HT1080 (cell line): ENCODE measurements at places on chromosomes 12 and 14.

DNA sequence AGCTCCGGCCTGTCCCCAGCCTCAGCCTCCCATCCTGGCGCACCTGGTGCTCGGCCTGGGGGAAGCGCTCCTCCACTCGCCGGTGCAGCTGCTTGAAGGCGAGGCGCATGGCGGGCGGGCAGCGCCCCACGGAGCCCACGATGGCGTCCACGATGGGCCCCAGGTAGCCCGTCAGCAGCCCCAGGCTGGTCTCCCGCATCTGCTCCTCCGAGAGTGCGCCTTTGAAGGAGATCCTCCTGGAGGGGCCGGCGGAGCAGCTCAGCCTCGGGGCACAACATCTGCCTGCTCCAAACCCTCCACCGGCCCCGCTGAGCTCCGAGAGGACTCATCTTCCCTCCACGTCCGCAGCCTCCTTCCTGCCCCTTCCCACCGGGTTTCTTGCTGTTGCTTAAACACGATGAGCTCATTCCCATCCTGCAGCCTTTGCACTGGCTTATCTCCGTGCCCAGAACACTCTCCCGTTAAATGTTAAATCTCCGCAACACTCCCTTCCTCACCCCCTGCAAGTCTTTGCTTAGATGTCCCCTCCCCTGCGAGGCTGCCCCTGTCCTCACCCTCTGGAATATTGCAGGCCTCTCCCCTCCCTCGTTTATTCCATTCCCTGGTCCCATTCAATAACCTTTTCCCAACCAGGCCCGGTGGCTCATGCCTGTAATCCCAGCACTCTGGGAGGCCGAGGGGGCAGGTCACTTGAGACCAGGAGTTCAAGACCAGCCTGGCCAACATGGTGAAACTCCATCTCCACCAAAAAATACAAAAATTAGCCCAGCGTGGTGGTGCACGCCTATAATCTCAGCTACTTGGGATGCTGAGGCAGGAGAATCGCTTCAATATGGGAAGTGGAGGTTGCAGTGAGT, 23.3 kb downstream of the RASAL1 start:
- no peak for DNase-seq

GRCh38 chr12:1691123-1692007, 495 bp downstream of the ADIPOR2 start:
- peak; percentile 36 for DNase-seq

DNA sequence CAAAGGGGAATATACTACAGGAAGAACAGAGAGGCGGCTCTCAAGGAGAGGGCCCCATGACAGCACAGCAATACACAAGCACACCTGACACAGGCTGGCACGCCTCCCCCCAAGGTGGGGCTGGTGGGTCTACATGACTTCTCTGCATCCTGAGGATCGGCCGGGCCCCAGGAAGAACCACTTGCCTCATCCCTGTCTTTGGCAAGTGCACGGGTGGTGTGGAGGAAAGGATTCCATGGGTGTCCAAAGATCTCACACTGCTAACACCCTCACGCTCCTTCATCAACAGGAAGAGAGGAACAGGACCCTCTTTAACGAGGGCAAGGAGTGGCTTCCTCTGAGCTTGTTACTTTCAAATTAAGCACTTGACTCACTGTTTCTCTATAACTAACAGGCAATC, 7.3 kb downstream of the VAMP1 start:
- no peak for DNase-seq

GRCh38 chr12:121099779-121100178, 32.9 kb upstream of the P2RX7 start:
- DNase-seq, result no peak

- peak; percentile 48 for DNase-seq
Measured at GRCh38 chr12:28872654-28873268, 276.3 kb upstream of the FAR2 start.

GRCh38 chr14:100841761-100842403, 16.0 kb downstream of the MEG3 start:
- DNase-seq, result no peak

DNA sequence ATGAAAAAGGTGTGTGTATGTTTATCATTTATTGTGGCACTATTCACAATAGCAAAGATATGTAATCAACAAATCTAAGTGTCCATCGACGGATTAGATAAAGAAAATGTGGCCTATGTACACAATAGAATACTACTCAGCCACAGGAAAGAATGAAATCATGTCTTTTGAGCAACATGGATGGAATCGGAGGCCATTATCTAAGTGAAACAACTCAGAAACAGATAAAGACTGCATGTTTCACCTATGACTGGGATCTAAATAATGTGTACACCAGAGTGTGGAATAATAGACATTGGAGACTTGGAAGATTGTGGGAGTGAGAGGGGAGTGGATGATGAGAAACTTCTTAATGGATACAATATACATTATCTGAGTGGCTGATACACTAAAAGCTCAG, 44.0 kb downstream of the CCER1 start:
- no peak for DNase-seq

DNA sequence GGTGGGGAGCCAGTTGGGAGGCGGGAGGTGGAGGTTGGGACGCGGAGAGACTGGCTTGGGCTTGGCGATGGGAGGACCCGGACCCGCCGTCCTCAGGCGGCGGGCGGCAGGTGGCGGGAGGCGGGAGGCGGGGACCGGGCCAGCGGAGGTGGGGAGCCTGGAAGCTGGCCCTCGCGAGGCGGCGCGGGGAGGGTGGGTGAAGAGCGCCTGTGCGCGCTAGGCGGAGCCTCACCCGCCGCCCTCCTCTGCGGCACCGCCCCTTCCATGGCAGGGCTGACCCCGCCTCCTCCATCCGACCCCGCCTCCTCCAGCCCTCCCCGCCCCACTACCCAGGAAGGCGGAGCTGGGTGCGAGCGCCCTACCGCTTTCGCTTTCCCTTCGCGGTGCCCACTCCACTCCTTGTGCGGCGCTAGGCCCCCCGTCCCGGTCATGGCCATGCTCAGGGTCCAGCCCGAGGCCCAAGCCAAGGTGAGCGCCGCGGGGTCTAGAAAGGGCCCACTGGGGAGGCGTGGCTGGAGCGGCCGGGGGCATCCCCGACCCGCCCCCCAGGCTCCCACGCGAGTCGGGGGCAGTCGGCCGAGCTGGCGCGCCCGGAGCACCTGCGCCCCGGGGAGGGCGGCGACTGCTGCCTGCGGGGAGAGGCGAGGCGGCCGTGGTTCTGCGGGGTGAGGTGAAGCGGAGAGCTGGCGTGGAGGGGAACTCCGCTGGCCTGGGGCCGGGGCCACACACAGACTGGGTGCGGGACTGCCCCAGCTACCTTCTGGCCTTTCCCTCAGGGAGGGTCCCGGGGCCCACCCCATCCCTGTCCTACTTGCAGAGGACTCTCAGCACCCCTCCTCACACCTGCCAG, at the start of gene PSME1:
PSME1 (plus strand) TSS at position 361 of the 850 bp plus-strand sequence; CDS start at position 430, 69 bp downstream.
- DNase-seq, result peak; percentile 77

DNA sequence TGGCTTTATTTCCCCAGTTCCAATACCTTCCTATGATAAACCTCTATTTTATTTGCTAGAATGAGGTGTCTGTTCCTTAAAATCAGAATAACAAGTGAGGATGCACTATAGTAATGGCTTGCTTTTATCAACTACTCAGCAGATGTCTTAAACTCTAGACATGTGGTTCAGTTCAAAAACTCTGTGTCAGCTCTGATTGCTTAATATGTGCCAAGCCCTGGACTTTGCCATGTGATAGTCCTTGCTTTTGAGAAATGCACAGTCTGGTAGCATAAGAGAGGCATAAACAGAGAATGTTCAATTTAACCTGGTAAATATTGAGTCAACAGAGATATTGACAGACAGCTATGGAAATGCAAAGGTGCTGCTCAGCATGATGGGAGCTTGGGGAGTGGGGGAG, 254.8 kb downstream of the PDZRN4 start:
- DNase-seq, result no peak
